Pulmonary artery endothelial cell (primary cell): ENCODE measurements at places on chromosomes 4 and X. TPM values are rescaled to one million over a fixed set of nuclear protein-coding genes. Genes with fewer than 3 reads are reported as not detected.

The TMPRSS11A gene
- total RNA-seq = not detected in 2 replicates

DNA sequence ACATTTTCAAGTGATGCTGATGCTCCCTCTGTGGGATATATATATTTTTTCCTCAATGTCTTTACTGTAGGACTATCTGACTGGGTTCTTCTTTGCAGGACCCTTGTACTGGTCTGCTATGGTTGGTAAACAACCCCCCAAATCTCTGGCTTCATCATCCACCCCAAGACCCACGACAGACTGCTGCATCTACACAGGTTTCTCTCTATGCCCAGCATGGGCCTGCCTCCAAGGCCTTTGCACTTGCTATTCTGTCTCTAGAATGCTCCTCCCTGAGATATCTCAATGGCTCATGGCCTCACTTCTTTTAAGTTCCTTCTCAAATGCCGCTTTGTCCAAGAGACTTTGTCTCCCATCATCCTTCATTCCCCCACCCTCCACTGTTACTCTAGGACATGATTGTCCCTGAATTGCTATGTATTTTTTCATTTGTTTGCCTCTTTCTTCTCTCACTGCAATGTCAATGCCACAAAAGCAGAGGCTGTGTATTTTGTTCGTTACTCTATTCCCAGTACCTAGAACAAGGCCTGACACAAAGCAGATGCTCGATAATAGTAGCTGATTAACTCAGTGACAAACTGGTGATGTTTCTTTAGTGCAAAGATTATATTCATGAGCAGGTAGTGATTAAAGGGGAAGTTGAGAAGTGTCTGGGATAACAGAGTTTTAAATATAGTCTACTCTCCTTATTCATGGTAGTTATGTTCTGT is 6.6 kb downstream of the EVC start:
- no peak for DNase-seq

- DNase-seq = no peak
Measured at GRCh38 chrX:20116087-20116576, 575 bp downstream of the MAP7D2 start.

- DNase-seq = no peak
Measured at GRCh38 chrX:124358800-124359383, 12.5 kb downstream of the SH2D1A start.
